IMR-90 (cell line): ENCODE measurements at places on chromosomes 3 and 15. TPM values are rescaled to one million over a fixed set of nuclear protein-coding genes. Genes with fewer than 3 reads are reported as not detected.

GPR62 gene
- total RNA-seq: under 0.01 TPM in 1 of 2 replicates, not detected in the other

CFAP92 gene
- total RNA-seq: not detected in 2 replicates

TRANK1 gene
- 8.9 and 12.7 TPM in 2 replicates for total RNA-seq

- DNase-seq: no peak
Measured at GRCh38 chr3:142597906-142598305, 1.7 kb downstream of the PLS1 start.

DNA sequence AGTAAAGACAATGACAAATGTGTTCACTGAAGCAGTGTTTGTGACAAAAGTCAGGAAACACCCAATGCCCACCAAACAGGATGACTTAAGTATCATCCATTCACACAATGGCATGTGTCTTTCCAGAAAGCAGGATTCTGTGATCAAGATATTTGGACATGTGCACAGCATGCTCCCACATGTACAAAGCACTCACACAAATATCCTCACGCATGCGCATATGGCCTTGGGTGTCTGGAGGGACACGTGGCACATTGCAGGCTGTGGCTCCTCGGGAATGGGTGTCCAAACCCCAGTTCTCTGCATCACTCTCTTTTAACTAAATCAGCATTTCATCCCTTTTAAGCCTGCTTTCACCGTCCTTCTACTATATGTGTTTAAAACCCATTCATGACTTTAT lies 130.5 kb downstream of the KLF13 start:
- no peak for DNase-seq

DNA sequence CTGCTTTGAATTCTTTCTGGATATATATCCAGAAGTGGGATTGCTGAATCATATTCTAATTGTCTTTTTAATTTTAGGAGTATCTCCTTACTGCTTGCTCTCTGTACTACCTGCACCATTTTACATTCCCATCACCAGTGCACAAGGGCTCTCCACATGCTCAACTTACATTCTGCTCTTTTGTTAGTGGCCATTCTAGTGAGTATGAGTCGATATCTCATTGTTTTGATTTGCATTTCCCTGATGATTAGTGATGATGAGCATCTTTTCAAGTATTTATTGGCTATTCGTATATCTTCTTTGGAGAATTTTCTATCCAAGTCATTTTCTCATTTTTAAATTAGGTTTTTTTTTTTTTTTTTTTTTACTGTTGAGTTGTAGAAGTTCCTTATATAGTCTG lies 29.5 kb downstream of the PFN2 start:
- DNase-seq: peak; percentile 47

DNA sequence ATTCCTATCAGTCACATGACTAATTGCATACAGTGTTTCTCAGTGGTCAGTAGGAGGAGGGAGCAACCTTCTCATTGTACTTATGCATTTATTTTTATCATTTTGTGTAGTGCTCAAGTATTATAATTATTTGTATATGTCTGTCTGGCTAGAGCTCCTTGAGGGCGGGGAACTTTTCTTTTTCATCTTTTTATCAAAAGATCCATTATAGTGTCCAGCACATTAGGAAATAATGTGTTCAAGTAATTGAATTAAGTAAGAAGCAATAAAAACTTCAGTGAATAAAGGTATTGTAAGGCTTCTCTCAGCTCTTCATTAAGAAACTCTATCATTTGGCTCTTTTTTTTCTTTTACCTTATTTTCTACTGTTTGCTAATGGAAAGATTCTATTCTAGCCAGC lies 18.8 kb downstream of the FGF7 start:
- DNase-seq: no peak

DNA sequence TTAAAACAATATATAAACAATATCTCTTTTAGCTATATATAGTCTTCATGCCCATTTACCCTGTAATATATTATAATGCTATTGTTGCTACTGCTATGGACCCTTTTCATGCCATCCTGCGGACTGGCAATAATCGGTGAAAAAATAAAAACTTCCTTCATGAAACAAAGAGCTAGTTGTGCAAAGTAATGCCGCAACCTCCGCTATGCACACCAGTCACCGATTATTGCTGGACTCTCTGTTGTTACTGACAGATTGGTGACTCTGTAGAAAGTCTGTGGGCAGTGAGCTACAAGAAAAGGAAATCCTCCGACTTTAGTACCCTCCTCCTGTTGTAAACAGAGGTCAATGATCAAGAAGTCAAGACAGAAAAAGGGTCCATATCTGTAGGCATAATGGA lies 17.9 kb upstream of the ICE2 start:
- no peak for DNase-seq

GRCh38 chr15:48361685-48362084 lies 30.5 kb downstream of the DUT start:
- peak; percentile 21 for DNase-seq

DNA sequence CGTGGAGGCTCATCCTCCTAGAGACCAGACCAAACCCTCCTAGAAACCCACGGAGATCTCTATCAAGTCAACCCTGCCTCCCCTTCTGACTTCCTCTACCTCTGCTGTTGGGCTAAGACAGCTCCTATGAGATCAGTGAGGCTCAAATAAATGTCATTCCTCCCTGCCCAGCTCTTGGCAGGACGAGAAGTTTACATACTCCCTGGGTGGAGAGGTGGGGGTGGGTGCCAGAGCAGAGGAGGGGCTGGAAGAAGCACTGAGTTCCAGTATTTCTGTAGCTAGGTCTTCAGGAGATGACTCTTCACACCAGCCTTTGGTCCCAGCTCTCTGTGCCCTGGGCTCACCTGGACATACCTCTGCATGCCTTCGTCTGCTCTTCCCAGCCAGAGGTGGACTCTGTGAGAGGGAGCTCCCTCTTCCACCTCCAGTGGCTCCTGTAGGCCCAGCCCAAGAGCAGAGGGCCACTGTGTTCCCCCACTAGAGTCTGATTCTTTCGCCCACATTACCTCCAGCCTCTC lies 42.4 kb upstream of the TLE3 start:
- DNase-seq: no peak

DNA sequence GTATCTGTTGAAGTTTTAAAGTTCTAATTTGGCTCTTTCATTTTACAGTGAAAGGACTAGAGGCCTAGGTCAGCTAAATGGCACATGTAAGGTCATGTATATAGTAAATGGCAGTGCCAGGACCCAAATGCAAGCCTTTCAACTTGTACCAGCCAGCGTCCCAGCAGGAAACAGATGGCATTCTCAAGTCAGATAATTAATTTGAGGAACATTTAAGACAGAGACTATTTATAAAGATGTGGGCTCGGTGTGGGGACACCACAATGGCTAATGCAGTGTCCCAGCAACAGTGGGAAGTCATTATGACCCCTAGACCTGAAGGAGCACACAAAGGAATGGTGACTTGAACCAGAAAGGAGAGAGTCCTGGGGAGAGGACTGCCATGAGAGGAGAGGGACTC lies 6.1 kb downstream of the MINDY4B start:
- no peak for DNase-seq
